ENCODE measurements at places on chromosomes 6 and 20.

GRCh38 chr6:11367638-11368199 is 135.3 kb upstream of the NEDD9 start:
- no peak for DNase-seq

DNA sequence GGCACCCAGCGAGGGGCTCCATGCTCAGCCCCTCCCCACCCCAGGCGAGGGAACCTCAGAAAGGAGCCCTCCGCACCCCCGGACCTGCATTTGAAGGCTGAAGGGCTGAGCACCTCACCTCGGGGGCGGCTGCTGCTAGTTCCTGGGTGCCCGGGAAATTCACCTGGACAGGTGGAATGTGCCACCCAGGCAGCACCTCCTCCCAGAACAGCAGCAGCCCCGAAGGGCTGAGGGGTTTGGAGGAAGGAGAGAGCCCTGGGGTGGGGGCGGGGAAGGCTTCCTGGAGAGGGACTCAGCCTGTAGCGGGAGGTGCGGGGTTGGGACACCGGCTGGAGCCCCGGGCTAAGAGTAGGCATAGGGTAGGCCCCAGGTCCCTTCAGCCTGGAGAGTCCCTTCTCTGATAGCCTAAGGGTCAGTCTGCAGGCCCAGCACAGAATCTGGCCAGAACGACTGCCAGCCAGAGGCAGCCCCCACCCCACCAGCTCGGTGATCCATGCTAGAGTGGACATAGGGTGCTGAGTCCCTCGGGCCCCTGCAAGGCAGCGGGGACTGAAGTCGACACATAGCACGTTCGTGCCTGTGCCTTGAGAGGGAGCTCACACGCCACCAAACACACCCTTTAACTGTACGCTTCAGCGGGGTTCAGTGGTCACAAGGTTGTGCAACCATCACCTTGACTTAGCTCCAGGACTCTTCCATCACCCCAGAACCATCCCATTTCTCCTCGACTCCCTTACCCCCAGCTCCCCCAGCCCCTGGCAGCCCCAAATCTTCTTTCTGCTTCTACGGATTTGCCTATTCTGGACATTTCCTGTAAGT is 180.9 kb downstream of the TAF4 start:
- DNase-seq = no peak

GRCh38 chr6:157773248-157773773 is 49.7 kb upstream of the SNX9 start:
- no peak for DNase-seq

- no peak for DNase-seq
These were observed 49.1 kb downstream of the FOXF2 start for GRCh38 chr6:1438471-1438881.

- no peak for DNase-seq
These were observed 19.5 kb upstream of the SLC52A3 start for GRCh38 chr20:787825-788224.

DNA sequence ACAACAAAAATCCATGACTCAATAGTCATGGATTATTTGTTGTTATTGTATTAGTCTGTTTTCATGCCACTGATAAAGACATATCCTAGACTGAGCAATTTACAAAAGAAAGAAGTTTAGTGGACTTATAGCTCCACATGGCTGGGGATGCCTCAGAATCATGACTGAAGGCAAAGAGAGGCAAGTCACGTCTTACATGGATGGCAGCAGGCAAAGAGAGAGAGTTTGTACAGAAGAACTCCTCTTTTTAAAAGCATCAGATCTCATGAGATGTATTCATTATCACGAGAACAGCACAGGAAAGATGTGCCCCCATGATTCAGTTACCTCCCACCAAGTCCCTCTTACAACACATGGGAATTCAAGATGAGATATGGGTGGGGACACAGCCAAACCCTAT is 144.3 kb upstream of the PLCB4 start:
- DNase-seq = no peak

GRCh38 chr20:17558154-17558940 is 11.5 kb upstream of the DSTN start:
- no peak for DNase-seq

- DNase-seq = no peak
These were observed 4.9 kb upstream of the FKBP1A start for GRCh38 chr20:1397710-1398109.

- DNase-seq = no peak
These were observed 1.6 kb downstream of the DHX35 start for GRCh38 chr20:38963745-38964144.

DNA sequence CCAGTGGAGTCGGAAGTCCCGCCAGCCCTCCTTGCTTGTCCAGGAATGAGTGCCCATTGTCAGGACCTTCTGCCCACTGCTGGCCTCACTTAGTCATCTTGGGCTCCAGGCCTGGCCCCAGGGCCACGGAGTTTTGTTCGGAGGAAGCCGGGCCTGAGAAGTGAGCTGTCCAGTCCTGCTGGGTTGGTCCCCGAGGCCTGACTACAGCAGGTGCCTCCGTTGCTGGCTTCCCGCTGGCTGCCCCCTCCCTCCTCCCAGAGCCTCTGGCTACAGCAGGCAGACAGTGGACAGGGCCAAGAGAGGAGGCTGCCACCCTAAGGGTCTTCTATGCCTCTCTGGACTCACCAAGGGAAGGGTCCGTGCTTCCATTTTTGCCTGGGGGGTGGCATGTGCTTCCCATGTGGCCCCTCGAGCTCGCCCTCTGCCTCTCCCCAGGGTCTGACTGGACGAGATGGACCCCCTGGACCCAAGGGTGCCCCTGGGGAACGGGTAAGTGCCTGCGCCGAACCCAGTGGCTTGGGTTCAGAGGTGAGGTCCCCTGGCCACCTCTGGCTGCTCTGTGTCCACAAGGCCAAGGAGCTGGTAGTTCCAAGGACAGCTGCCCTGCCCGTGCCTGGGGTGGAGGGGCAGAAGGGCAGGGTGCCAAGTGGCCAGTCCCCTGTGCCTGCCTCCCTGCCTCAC is 2.8 kb downstream of the COL9A3 start:
- DNase-seq = no peak

- no peak for DNase-seq
These were observed 98.7 kb upstream of the CHD6 start for GRCh38 chr20:41716911-41717310.

DNA sequence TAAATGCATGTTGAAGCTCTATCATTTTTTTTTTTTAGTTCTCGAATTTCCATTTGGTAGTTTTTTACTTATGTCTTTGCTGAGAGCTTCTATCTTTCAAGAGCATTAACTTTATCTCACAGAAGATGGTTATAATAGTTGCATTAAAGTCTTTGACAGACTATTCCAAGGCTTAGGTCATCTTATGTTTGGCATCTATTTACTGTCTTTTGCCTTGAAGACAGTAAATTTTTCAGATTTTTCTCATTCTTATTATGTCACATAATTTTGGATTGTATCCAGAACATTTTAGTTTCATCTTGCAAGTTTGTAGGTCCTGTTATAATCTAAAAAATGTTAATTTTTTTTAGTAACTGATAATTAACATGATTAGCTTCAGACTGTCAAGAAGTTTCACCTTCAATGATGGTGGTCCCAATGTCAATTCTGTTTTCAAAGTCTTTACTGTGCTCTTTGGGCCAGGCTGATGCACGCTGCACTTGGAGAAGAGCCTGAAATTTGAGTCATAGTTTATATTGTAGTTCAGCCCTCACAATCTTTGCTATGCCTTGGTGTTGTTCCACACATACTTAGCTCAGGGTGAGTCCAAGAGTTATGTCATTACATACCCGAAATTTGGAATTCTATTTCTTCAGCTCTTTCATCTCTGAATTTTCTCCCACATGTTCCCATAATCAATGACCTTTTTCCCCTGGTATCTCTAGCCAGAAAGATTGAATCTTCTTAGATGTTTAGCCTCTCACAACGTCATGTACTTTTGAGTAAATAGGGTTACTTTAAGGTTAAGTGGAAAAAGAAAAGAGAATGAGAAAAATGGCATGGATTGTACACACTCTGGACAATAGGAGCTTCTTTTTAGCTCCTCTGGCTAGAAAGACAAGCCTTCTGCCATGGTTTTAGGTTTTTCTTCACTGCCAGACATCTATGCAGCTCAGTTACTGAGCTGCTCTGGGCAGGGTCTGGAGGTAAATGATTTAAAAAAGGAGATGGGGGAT is 110.3 kb upstream of the BTBD3 start:
- DNase-seq = no peak

DNA sequence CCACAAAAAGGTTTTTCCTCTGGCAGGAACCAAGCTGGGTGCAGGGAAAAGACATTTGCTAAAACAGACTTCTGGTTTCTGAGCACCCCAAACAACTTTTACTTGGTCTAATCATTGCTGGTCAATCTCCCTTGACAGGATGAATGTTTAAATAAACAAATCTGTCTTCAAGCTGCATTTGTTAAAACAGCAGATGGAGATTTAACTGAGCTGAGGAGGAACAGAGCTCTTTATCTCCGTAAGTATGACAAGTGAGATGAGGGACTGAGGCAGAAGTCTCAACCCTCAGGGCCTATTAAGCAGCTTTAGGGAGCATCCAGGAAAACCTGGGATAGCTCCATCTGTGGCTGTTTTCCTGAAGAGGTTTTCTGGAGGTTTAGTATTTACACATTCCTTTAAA is 40.6 kb downstream of the NINL start:
- peak; percentile 96 for DNase-seq

DNA sequence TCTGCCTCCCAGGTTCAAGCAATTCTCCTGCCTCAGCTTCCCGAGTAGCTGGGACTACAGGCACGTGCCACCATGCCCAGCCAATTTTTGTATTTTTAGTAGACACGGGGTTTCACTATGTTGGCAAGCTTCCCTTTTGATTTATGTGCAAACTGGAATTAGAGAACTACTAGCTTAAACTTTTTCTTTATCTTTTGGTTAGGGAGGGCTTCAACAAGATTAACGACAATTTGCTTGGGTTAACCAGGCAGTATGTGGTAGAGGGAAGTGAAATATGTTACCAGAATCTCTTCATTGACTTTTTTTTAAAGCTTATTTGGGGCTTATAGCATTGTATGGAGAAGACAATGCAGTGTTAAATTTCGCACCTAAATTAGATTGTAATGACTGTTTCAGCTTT is 9.0 kb downstream of the MYO6 start:
- DNase-seq = no peak

- no peak for DNase-seq
These were observed 713 bp upstream of the RNF144B start for GRCh38 chr6:18386298-18386976.

All from NCI-H524 treated with DMSO at 0.1 percent for 48 hours (cell line).